ENCODE measurements at places on chromosomes 3 and 15. TPM values are rescaled to one million over a fixed set of nuclear protein-coding genes. Genes with fewer than 3 reads are reported as not detected.
A peak's percentile ranks its signal among the peaks of the same experiment; 100 is the strongest.

The NSMCE3 gene
- total RNA-seq, result 4.1 TPM

DNA sequence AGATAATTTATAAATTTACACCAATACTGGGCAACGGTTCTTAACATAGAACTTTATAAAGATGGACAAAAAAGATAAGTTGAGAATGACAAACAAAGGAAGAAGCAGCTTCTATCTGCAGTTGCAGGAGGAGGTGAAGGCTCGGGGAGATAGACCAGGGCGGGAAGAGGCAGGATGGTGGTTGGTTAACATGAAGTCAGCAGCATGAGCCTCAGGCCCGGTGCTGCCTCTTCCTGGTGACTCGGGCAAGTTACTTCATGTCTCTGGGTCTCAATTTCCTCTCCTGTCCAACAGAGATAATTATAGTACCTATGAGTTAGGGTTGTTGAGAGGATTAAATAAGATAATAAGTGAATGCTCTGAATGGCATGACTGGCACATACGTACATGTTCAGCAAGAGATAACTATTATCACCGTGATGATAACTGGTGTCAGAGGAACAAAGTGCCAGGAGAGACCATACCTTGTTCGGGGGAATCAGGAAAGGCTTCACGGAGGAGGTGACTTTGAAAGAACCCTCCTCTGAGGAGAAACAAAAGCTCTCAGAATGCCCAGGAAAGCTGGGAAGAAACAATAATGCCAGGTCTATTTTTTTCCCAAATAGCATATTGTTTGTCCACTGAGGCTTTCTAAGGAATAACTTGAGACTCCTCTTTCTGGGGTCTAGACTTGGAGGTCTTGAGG, 4.4 kb downstream of the PAK6 start:
- no peaks in the 10 kb centered on the region for H3K27me3 ChIP-seq
- H3K27ac ChIP-seq, result no peak overlapping the region
- DNase-seq, result no peak
- peaks cover 4% of the 10 kb centered on the region for H3K4me1 ChIP-seq

The LSAMP gene
- under 0.01 TPM for total RNA-seq

GRCh38 chr3:99084156-99084555, 182.7 kb upstream of the DCBLD2 start:
- no peaks in the 10 kb centered on the region for H3K27me3 ChIP-seq
- no peaks in the 10 kb centered on the region for H3K36me3 ChIP-seq
- H3K4me1 ChIP-seq, result no peaks in the 10 kb centered on the region

DNA sequence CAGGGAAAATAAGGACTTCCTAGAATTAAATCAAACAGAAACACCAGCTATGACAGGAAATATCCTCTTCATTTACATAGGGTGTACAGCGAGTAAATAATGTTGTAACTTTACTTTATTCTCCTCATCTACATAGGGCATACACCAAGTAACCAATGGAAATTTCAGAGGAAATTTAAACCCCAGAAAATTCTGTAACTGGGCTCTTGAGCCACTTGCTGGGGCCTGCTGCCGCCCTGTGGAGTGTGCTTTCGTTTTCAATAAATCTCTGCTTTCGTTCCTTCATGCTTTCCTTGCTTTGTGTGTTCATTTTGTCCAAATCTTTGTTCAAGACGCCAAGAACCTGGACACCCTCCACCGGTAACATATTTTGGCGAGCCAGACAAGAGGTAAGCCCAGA, 990.4 kb upstream of the CADM2 start:
- H3K36me3 ChIP-seq, result no peaks in the 10 kb centered on the region
- no peaks in the 10 kb centered on the region for H3K27me3 ChIP-seq
- no peaks in the 10 kb centered on the region for H3K4me1 ChIP-seq
- no peak overlapping the region for H3K27ac ChIP-seq

GRCh38 chr15:52042051-52042851, 23.2 kb downstream of the MAPK6 start:
- H3K4me1 ChIP-seq, result no peaks in the 10 kb centered on the region
- H3K36me3 ChIP-seq, result no peaks in the 10 kb centered on the region
- no peak for DNase-seq

GRCh38 chr15:68232937-68233336, 3.4 kb upstream of the CLN6 start:
- H3K4me3 ChIP-seq, result no peak overlapping the region
- no peaks in the 10 kb centered on the region for H3K27me3 ChIP-seq
- no peak overlapping the region for H3K27ac ChIP-seq
- H3K4me1 ChIP-seq, result peaks cover 24% of the 10 kb centered on the region

DNA sequence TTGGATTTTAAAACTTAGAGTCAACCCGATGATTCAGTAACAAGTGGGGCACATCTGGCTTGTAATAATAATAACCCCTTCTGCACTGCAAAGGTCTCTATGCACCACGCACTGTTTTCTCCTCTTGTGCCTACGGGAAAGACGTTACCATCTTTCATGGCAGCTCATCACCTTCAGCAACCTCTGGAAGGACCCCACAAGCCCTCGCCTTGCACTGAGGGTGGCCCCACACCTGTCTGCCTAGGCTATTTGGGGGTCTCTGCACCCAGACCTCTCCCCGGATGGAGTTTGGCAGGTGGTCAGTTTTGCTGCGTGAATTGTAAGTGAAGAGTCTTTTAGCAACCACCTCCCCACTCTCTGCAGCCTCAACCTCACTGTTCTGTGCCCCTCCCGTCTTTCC, 138.6 kb upstream of the MEF2A start:
- H3K27ac ChIP-seq, result no peak overlapping the region
- no peaks in the 10 kb centered on the region for H3K27me3 ChIP-seq

The DUOXA2 gene
- total RNA-seq, result not detected

DNA sequence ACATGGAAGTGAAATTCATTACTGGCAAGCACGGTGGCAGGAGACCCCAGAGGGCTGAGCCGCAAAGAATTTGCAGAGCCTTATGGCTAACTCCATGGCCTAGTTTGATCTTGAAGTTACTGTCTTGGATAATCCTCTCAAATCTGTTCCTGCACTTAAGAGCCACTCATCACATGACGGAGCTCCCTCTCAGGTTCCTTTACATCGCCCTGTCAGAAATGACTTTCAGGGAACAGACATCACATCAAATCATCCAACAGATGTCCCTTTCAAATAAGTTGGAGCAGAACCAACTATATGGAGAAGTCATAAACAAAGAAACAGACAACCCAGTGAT, 328.8 kb upstream of the THBS1 start:
- DNase-seq, result no peak
- H3K4me3 ChIP-seq, result no peak overlapping the region
- H3K27ac ChIP-seq, result no peak overlapping the region
- H3K4me1 ChIP-seq, result no peaks in the 10 kb centered on the region
- H3K36me3 ChIP-seq, result no peaks in the 10 kb centered on the region
- no peaks in the 10 kb centered on the region for H3K27me3 ChIP-seq

- H3K4me3 ChIP-seq, result no peak overlapping the region
- H3K27me3 ChIP-seq, result no peaks in the 10 kb centered on the region
- no peak for DNase-seq
- H3K36me3 ChIP-seq, result no peaks in the 10 kb centered on the region
These were observed 80.6 kb downstream of the MYO9A start for GRCh38 chr15:72037321-72037720.

GRCh38 chr3:111326144-111326995, 215.6 kb upstream of the CD96 start:
- H3K36me3 ChIP-seq, result no peaks in the 10 kb centered on the region
- no peak for DNase-seq
- peaks cover 9% of the 10 kb centered on the region for H3K4me1 ChIP-seq
- H3K27me3 ChIP-seq, result no peaks in the 10 kb centered on the region

- no peak overlapping the region for H3K4me3 ChIP-seq
- DNase-seq, result no peak
- H3K27me3 ChIP-seq, result no peaks in the 10 kb centered on the region
- H3K27ac ChIP-seq, result no peak overlapping the region
- H3K4me1 ChIP-seq, result no peaks in the 10 kb centered on the region
These were observed 222.9 kb downstream of the TPRG1 start for GRCh38 chr3:189394599-189395121.

DNA sequence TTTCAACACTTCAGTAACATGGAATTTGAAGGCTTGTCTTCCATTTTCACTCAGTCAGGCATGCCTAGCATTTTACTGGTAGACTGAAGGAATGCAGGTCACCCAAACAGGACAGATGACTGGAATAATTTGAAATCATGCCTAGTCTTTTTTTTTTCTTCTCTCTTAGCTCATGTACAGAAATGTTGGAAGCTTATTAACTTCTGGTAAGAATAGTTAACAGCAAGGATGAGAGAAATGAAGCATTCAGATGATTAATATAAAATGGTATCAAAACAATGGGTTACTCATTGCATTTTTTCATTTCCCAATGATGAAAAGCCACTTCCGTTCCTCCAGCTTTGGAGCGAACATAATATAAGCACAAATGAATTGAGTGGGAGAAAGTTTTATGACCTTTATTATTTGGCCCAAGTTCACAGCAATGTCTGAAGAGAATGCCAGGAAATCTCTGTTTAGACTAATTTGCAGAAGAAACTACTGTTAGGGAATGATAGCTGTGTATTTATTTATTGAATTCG, 431.6 kb upstream of the RASGRP1 start:
- no peak overlapping the region for H3K4me3 ChIP-seq
- H3K27me3 ChIP-seq, result no peaks in the 10 kb centered on the region
- H3K36me3 ChIP-seq, result no peaks in the 10 kb centered on the region
- no peak overlapping the region for H3K27ac ChIP-seq
- DNase-seq, result no peak

- no peak overlapping the region for H3K4me3 ChIP-seq
- DNase-seq, result no peak
- peaks cover 58% of the 10 kb centered on the region for H3K4me1 ChIP-seq
- no peaks in the 10 kb centered on the region for H3K36me3 ChIP-seq
- no peak overlapping the region for H3K27ac ChIP-seq
These were observed 110.3 kb upstream of the ICE2 start for GRCh38 chr15:60589253-60589652.

- H3K27me3 ChIP-seq, result no peaks in the 10 kb centered on the region
- DNase-seq, result peak; percentile 84
- H3K27ac ChIP-seq, result no peak overlapping the region
- peaks cover 15% of the 10 kb centered on the region for H3K4me1 ChIP-seq
- H3K4me3 ChIP-seq, result no peak overlapping the region
These were observed 12.9 kb downstream of the C15orf62 start for GRCh38 chr15:40782609-40783227.

The AGBL1 gene
- total RNA-seq, result not detected

GRCh38 chr3:18127859-18128681, 297.1 kb downstream of the SATB1 start:
- no peaks in the 10 kb centered on the region for H3K36me3 ChIP-seq
- DNase-seq, result no peak
- H3K27me3 ChIP-seq, result no peaks in the 10 kb centered on the region
- H3K4me1 ChIP-seq, result no peaks in the 10 kb centered on the region

- no peaks in the 10 kb centered on the region for H3K36me3 ChIP-seq
- H3K4me1 ChIP-seq, result no peaks in the 10 kb centered on the region
- H3K4me3 ChIP-seq, result no peak overlapping the region
- no peak for DNase-seq
- H3K27ac ChIP-seq, result no peak overlapping the region
These were observed 41.8 kb upstream of the LRTM1 start for GRCh38 chr3:54969652-54970051.

GRCh38 chr3:36443028-36443686, 62.9 kb downstream of the STAC start:
- no peak for DNase-seq
- H3K36me3 ChIP-seq, result no peaks in the 10 kb centered on the region
- H3K27ac ChIP-seq, result no peak overlapping the region
- no peaks in the 10 kb centered on the region for H3K4me1 ChIP-seq
- H3K27me3 ChIP-seq, result no peaks in the 10 kb centered on the region

DNA sequence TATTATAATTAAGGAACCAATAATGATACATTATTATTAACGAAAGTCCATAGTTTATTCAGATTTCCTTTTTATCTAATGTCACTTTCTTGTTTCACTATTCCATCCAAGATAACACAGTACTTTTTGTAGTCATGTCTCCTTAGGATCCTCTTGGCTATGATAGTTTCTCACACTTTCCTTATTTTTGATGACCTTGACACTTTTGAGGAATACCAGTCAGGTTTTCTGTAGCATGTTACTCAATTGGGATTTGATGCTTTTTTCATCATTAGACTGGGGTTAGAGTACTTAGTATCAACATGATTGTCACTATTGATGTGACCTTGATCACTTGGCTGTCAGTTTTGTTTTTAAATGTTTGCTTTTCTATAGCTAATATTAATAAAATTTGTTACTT, 33.0 kb upstream of the MGA start:
- H3K4me1 ChIP-seq, result no peaks in the 10 kb centered on the region
- H3K4me3 ChIP-seq, result no peak overlapping the region
- DNase-seq, result no peak
- no peaks in the 10 kb centered on the region for H3K36me3 ChIP-seq
- H3K27me3 ChIP-seq, result no peaks in the 10 kb centered on the region

DNA sequence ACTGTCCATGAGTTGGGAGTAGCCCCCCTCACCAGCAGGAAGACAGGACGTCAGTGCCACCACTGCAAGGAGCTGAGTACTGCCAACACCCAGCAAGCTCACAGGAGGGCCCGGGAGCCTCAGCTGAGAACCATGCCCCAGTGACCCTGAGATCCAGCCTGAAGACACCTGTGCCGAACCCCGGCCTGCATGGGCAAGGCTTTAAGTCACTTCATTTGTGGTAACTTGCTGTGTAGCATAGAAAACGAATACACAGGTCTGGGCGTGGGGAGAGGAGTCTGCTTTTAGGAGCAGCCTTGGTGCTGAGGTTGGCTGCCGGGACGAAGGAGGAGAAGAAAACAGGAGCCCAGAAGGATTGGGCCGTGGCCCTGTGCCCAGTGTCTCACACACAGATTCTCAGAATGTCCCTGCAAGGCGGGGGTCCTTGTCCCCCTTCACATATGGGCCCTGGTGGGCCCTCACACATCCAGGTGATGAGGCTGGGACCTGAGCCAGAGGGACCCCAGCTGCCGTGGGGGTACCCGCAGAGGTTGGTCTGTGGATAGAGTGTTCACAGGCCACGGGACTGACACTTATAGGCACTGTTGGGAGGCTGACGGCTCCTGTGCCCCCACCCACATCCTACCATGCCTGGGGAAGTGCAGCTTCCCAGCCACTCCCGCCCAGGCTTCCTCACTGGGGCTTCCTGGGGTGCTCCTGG, 85.3 kb downstream of the PLXNA1 start:
- DNase-seq, result peak; percentile 43
- no peaks in the 10 kb centered on the region for H3K27me3 ChIP-seq
- no peaks in the 10 kb centered on the region for H3K36me3 ChIP-seq
- H3K27ac ChIP-seq, result no peak overlapping the region

- no peaks in the 10 kb centered on the region for H3K27me3 ChIP-seq
- DNase-seq, result no peak
- H3K36me3 ChIP-seq, result no peaks in the 10 kb centered on the region
- H3K27ac ChIP-seq, result no peak overlapping the region
- H3K4me1 ChIP-seq, result no peaks in the 10 kb centered on the region
These were observed 32.2 kb upstream of the ABHD17C start for GRCh38 chr15:80662757-80663553.

DNA sequence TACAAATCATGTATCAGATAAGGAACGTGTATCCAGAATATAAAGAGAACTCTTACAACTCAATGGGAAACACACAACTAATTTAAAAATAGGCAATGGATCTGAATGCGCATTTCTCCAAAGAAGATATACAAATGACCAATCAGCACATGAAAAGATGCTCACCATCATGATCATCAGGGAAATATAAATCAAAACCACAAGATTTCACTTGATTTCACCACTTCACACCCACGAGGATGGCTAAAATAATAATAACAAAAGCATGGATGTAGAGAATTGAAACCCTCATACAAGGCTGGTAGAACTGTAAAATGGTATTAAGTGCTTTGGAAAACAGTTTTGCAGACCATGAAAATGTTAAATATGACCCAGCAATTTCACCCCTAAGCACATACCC, 26.7 kb upstream of the SLC12A8 start:
- no peak overlapping the region for H3K4me3 ChIP-seq

The ADAMTS7 gene
- total RNA-seq, result 0.99 TPM
